Posterior vena cava (tissue), 2 donors: ENCODE measurements at places on chromosomes 6 and 20. TPM values are rescaled to one million over a fixed set of nuclear protein-coding genes. Genes with fewer than 3 reads are reported as not detected.

DNA sequence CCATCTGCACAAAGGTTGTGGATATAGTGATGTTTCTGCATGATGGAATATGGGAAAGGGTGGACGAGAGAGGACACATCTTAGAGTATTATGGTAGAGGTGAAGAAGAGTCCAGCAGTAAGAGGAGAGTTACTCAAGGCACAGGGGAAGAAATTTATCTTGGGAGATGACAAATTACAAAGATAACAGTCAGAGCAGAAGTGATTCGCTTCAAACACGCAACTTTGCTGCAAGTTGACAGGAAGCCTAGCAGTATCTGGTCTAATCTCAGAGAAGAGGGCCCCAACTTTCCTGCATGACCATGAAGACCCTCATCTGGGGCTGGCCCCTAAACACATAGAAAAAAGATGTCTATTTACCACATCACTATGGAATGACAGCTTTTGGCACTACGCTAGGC is 1.2 kb upstream of the CALHM6 start:
- no peak for DNase-seq

DNA sequence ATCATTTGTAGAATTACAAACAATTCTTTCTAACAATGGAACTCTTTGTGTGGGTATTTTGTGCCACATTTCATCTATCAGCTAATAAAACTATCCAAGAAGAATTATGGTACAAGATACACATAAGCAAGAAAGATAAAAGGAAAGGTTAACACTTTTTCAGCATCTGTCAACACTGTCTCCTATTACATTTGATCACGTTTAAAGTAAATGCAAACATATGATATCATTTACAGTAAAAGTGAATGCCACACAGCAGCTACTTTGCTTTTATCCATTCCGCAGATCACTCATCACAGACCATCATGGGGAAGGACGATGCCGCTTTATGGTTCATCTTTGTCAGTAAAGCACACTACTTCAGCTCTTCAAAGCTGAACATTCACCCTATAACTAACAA is 456.4 kb upstream of the MANEA start:
- DNase-seq: no peak

- DNase-seq: no peak
Measured at GRCh38 chr6:7270320-7271204, 42.4 kb downstream of the SSR1 start.

GRCh38 chr20:688809-689212 is 13.2 kb upstream of the SCRT2 start:
- DNase-seq: peak; percentile 37

DNA sequence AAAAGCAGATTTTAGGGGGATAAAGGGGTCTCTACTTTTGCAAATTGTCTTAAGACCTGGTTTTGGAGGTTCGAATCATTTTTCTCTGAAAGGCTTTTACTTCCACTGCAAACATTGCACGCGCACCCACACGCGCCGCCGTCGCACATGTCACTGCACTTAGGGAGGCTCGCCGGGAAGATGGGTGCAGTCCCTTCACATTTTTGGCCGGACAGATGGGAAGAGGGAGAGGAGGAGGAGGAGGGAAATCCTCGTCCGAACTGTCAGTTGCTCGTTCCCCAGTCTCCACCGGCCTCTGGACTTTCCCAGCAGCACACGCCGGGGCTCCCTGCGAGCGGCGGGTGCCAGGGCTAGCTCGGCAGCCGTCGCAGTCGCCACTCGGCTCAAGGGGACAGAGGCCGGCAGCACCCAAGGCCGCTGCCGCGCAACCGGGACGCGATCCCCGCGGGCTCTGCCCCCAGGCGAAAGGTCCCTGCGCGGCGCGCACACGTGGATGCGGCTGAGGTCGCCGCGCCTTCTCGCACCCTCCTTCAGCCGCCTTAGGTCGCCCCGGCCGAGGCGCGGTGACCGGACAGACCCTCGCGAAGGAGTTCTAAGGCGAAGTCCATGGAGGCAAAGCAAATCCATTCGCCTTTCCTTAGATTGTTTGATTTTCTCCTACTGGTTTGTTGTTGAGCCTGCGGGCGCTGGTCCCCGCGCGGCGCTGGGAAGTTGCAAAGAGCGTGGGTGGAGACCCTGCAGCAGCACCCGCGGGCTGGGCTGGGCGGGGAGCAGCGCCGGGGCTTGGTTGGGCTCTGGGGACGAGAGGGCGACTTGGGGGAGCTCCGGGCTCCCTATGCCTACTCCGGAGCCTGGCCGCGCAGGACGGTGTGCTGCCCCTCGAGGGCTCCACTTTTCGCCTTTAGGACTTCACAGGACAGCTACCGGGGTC is 1.2 kb downstream of the MYB start:
- DNase-seq: no peak

The PRR18 gene
- total RNA-seq: not detected
